ENCODE measurements at places on chromosomes 16 and 17.

DNA sequence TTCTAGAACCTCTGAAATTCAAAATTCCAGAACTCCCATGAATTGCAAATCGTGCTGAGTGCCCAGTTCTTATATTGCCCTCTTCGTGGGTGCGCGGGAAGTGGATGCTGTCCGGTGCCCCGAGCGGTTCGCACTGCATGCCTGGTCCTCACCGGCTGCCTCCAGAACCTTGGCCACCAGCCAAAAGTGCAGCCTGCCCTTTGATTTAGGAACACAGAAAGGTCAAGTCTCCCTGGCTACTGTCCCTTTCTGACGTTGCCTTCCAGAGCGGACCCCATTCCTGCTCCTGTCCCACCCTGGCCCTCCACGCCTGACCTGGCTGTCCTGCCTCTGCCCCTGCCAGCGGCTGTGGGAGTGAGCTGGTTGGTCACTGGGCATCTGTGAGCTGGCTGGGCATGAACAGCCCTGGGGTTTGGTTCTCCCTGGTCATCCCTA is 9.7 kb downstream of the NEUROD2 start:
- no peak overlapping the region for H3K4me3 ChIP-seq
- H3K27me3 ChIP-seq: peaks cover 81% of the 10 kb centered on the region
- H3K4me1 ChIP-seq: peaks cover 10% of the 10 kb centered on the region

DNA sequence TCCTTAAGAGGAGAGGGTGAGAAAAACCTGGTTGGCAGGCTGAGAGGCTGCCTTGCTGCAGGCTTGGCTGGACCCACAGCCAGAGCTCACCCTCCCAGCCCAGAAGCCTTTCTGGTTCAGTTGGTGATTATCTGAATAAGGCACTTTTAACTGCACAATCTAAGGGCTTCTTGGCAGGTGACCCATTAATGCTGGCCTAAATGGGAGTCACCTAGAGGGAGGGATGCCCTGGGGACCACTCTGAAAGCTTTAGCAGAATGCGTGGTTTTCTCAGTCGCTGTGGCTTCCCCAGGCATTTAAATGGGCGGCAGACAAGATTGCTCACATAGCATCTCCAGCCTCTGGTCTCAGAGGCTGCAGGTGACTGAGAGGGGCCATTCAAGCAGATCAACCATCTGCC is 33.2 kb upstream of the SHISA9 start:
- H3K4me3 ChIP-seq: no peak overlapping the region
- no peak for DNase-seq
- no peaks in the 10 kb centered on the region for H3K36me3 ChIP-seq
- H3K27ac ChIP-seq: no peak overlapping the region
- no peaks in the 10 kb centered on the region for H3K27me3 ChIP-seq

- H3K27me3 ChIP-seq: no peaks in the 10 kb centered on the region
- no peak overlapping the region for H3K27ac ChIP-seq
- no peak for DNase-seq
- H3K36me3 ChIP-seq: no peaks in the 10 kb centered on the region
- H3K4me3 ChIP-seq: no peak overlapping the region
Observed at GRCh38 chr16:75947626-75948239, 221.4 kb upstream of the CPHXL start.

DNA sequence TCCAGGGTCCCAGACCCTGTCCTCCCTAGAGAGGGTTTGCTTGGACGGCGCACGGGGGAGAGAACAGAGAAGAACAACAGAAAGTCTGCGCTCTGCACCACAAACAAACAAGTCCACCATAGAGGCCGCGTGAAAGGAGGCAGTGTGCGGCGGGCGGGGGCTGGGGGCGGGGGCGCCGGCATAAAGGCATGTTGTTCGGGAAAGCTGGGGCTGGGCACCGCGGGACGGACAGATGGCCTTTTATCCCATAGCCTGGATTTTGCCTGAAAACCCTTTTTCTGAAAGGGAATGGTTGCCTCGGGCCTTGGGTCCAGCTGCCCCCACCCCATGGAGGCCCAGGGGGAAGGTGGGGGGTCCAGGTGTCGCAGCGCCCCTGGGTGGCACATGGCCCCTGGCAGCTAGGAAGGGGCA is 26.0 kb downstream of the FA2H start:
- no peak for DNase-seq
- H3K4me1 ChIP-seq: no peaks in the 10 kb centered on the region
- no peaks in the 10 kb centered on the region for H3K36me3 ChIP-seq
- no peak overlapping the region for H3K27ac ChIP-seq
- no peak overlapping the region for H3K4me3 ChIP-seq

DNA sequence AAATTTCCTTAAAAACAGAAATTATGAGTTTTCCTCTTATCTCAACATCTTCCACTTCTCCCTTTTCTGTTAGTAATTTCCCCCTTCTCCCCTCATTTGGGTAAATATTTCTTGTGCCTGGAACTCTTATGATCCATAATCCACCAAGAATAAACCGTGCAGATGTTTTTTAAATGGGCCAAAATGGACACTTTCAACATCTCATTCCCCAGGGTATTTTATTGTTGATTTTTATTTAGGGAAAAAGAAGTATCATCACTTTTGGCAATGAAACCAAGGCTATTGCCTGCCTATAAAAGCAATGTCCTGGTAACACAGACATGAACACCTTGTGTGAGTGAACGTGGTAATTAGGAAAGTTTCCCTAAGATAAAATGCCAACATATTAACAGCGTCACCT is 54.6 kb downstream of the IRX6 start:
- H3K4me3 ChIP-seq: no peak overlapping the region
- peaks cover 2% of the 10 kb centered on the region for H3K4me1 ChIP-seq
- H3K27ac ChIP-seq: no peak overlapping the region
- H3K36me3 ChIP-seq: no peaks in the 10 kb centered on the region

DNA sequence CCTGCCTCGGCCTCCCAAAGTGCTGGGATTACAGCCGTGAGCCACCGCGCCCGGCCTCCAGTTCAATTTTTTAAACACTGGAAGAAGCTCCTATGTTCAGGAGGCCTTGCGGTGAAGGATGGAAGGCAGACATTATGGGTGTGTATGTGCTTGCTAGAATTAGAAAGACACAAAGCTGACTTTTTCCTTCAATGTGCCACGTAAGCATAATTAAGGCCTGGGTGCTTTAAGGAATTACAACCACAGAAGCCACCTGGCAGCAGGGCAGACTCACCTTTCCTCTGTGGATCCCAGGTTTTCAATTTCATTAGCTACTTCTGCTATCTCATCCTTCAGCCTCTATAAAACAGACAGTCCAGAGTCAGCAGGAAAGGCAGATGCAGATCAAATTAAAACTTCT is 74.2 kb downstream of the CYTH1 start:
- H3K27me3 ChIP-seq: no peaks in the 10 kb centered on the region
- DNase-seq: no peak
- H3K27ac ChIP-seq: no peak overlapping the region
- H3K4me1 ChIP-seq: peaks cover 1% of the 10 kb centered on the region
- H3K4me3 ChIP-seq: no peak overlapping the region

DNA sequence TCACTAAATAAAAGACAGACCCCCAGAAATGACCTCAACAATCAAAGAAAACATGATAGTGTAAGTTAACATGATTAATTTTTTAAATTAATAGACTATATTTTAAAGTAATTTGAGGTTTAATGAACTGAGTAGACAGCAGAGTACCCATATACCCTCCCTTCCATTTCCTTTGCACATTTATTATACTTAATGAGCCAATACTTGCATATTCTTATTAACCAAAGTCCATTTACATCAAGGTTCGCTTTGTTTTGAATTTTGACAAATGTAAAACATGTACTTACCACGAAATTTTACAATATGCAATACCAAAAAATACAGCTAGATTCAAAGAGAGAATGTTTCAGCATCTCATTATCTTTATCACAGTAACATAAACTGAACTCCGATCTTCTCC is 72.7 kb downstream of the KANSL1 start:
- H3K4me1 ChIP-seq: peaks cover 31% of the 10 kb centered on the region
- no peaks in the 10 kb centered on the region for H3K27me3 ChIP-seq
- no peaks in the 10 kb centered on the region for H3K36me3 ChIP-seq
- no peak overlapping the region for H3K4me3 ChIP-seq
- DNase-seq: no peak

GRCh38 chr17:72515291-72516065 is 394.7 kb downstream of the SOX9 start:
- DNase-seq: peak; percentile 93
- no peaks in the 10 kb centered on the region for H3K36me3 ChIP-seq
- H3K27ac ChIP-seq: no peak overlapping the region
- no peak overlapping the region for H3K4me3 ChIP-seq

DNA sequence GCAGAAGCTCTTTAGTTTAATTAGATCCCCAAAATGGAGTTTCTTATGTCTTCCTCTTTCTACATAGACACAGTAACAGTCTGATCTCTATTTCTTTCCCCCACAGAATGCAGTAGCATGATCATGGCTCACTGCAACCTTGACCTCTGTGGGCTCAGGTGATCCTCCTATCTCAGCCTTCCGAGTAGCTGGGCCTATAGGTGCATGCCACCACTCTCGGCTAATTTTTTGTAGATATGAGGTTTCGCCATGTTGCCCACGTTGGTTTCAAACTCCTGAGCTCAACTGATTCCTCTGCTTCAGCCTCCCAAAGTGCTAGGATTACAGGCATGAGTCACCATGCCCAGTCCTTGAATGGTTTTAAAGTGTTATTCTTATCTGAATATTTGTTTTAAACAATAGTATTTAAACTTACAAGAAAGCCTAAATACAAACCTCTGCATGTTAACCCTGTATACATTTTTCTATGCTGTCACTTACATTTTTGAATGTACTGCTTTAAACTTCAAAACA is 120.6 kb downstream of the GOSR1 start:
- H3K4me3 ChIP-seq: no peak overlapping the region
- no peaks in the 10 kb centered on the region for H3K27me3 ChIP-seq
- H3K36me3 ChIP-seq: no peaks in the 10 kb centered on the region
- H3K4me1 ChIP-seq: no peaks in the 10 kb centered on the region
- DNase-seq: no peak

GRCh38 chr17:67245694-67246402 is 852 bp upstream of the HELZ start:
- no peak overlapping the region for H3K27ac ChIP-seq
- H3K36me3 ChIP-seq: peaks cover 6% of the 10 kb centered on the region
- H3K4me1 ChIP-seq: peaks cover 15% of the 10 kb centered on the region
- H3K4me3 ChIP-seq: peak overlapping the region; percentile 88

DNA sequence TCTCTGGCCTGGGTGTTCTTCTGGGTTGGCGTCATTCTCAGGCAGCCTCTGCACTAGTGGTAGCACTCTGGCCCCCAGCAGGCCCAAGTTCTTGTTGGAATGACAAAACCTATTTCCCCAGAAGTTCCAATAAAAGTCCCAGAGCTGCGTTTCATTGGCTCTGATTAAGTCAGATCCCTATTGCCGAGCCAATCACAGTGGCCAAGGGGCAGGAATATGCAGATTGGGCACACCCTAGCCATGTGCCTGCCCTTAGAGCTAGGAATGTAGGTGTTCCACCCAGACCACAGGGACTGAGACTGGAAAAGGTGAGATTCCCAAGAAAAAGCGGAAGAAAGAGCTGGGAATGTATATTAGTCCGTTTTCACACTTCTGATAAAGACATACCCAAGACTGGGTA is 44.9 kb upstream of the POLR3E start:
- peaks cover 31% of the 10 kb centered on the region for H3K36me3 ChIP-seq
- H3K27ac ChIP-seq: no peak overlapping the region
- DNase-seq: no peak
- H3K4me1 ChIP-seq: no peaks in the 10 kb centered on the region
- no peak overlapping the region for H3K4me3 ChIP-seq
- no peaks in the 10 kb centered on the region for H3K27me3 ChIP-seq

DNA sequence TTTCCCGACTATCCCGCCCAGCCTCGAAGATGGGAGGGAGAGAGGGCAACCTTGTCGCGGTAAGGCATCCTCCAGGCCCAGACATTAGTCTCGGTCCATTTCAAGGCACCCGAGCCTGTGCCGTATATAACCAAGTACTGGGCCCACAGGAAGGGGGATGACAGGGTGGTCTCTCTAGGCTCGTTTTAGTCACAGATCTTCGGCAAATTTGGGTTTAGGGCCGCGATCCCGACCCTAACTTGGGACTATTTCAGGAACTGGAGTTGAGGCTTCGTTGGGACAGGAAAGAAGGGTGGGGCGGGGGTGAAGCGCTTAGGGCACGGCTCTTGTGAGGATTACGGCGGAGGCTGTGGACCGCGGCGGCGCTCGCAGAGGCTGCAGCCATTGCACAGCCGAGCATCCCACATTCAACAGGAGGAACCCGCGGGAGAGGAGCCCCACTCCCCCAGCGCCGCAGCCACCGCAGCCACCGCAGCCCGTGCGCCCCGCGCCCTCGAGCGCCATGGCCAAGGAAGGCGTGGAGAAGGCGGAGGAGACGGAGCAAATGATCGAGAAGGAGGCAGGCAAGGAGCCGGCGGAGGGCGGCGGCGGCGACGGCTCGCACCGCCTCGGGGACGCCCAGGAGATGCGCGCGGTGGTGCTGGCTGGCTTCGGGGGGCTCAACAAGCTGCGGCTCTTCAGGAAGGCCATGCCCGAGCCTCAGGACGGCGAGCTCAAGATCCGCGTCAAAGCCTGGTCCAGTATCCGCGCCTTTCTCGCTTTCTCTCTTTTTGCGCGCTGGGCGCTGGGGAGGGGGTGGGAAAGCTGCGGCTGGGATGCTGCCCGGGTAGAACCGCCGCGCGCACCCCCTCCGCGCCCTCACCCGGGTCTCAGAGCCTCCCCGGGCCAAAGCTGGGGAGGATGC is at the start of gene VAT1L:
VAT1L (plus strand) TSS at position 384 of the 904 bp plus-strand sequence; CDS start at position 503, 119 bp downstream.
- H3K27ac ChIP-seq: no peak within 1 kb of the TSS
- peaks cover 44% of the 10 kb centered on the region for H3K27me3 ChIP-seq
- H3K36me3 ChIP-seq: no peaks in the 10 kb centered on the region
- peak; percentile 54 for DNase-seq
- H3K4me1 ChIP-seq: peaks cover 5% of the 10 kb centered on the region
- peak within 1 kb of the TSS; percentile 20 for H3K4me3 ChIP-seq

DNA sequence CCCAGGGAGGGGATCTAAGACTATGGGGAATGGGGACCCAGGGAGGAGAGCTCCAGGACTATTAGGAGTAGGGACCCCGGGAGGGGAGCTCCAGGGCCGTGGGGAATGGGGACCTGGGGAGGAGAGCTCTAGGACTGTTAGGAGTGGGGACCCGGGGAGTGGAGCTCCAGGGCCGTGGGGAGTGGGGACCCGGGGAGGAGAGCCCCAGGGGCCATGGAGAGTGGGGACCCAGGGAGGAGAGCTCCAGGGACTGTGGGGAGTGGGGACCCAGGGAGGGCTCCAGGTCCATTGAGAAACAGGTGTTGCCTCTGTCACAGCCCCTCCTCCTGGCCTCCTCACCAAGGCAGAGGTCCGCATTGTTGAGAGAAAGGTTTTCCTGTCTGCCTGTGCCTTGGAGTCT is 16.0 kb downstream of the MPRIP start:
- DNase-seq: no peak
- no peaks in the 10 kb centered on the region for H3K27me3 ChIP-seq
- peaks cover 31% of the 10 kb centered on the region for H3K4me1 ChIP-seq

DNA sequence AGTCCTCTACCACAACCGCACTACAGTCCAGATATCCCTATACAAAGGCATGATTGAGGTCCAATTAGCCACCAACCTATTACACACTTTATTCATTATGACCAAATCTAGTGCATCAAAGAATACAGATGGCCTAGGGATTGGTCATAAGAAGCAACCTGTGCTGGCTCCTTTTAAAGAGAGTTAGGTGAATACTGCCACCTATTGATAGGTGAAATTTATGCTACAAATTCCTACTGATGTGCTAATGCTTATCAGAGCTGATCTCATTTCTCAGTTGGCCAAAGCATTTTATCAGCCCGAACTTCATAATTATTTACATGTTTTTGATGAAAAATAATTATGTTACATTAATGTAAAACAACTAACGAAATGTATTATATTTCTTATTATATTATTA is 166.3 kb downstream of the ANKFN1 start:
- H3K27me3 ChIP-seq: no peaks in the 10 kb centered on the region
- no peaks in the 10 kb centered on the region for H3K36me3 ChIP-seq
- peak; percentile 59 for DNase-seq
- H3K4me3 ChIP-seq: no peak overlapping the region

- peak overlapping the region; percentile 71 for H3K27ac ChIP-seq
- H3K4me3 ChIP-seq: no peak overlapping the region
- no peaks in the 10 kb centered on the region for H3K27me3 ChIP-seq
- H3K36me3 ChIP-seq: no peaks in the 10 kb centered on the region
Observed at GRCh38 chr17:17028059-17028877, 14.0 kb upstream of the MPRIP start.

Data from lung (tissue), 17 donors.